Stimulated activated CD4-positive, alpha-beta T cell treated with anti-CD3 and anti-CD28 coated beads, Interleukin-2, amount 100 ng/mL, for 24 hours (primary cell): ENCODE measurements at places on chromosomes 3 and 15.

DNA sequence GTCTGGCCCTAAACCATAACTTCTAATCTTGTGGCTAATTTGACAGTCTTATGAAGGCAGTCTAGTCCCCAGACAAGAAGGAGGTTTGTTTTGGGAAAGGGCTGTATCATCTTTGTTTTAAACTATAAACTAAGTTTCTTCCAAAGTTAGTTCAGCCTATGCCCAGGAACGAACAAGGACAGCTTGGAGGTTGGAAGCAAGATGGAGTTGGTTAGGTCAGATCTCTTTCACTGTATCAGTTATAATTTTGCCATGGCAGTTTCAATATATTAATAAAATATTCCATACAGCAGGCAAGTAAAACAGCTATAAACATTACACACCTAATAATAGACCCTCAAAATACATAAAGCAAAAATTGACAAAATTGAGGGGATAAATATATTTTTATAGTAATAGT, 13.1 kb upstream of the ZNF662 start:
- no peak for DNase-seq

GRCh38 chr3:63900459-63900858, 11.7 kb downstream of the SCAANT1 start:
- no peak for DNase-seq

DNA sequence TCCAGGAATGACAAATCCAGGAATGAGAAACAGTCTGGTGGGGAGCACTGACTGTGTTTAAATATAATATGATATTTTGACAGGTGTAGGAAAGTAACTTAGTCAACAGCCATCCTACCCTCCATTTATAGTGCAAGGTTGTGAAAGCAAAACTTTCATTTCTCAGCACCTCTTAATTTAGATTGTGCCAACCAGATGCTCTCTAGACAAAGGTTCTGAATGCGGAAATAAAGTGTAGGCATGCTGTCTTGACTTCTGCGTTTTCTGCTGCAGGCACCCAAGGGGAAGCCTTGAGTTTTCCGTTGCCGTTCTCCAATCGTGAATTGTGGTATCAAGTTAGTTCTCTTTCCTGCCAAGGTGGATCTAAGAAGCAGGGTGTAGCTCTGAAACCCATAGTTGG, 261.9 kb upstream of the SUCLG2 start:
- DNase-seq: no peak

DNA sequence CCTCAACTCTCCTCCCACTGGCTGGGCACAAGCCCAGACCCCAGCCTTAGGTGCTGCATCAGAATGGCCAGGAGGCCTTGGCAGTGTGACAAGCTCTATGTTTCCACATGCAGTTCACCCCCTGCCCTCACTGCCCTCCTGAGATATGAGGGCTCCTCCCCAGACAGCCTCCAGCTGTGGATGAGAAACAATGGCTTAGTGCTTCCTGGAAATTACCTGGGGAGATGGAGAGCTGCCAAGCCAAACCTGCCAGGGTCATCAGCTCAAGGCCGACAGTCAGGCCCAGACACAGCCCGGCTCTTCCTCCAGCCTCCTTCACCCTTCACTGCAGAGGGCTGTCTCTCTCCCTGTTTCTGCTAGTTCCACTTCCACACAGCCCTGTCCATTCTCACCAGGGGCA, 76.3 kb downstream of the MYLK start:
- no peak for DNase-seq

DNA sequence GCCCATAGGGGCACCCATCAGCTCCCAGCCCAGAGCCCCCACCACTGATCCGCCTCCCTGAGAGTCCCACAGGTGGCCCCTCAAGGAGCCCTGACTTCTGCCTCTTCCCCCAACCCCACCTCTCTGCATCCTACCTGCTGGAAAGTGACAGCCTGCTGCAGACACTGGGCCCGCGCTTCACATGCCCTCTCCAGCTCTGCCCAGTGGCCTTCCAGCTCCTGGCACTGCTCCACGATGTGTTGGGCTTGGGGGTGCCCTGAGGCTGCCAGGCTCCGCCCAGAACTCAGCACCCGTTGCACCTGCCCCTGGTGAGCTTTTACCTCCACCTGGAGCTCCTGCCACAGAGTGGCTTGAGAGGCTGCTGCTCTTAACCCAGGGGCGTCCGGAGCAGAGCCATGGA, 20.1 kb downstream of the SPTBN5 start:
- no peak for DNase-seq

- no peak for DNase-seq
Measured at GRCh38 chr15:75430259-75430658, 21.2 kb downstream of the SIN3A start.

DNA sequence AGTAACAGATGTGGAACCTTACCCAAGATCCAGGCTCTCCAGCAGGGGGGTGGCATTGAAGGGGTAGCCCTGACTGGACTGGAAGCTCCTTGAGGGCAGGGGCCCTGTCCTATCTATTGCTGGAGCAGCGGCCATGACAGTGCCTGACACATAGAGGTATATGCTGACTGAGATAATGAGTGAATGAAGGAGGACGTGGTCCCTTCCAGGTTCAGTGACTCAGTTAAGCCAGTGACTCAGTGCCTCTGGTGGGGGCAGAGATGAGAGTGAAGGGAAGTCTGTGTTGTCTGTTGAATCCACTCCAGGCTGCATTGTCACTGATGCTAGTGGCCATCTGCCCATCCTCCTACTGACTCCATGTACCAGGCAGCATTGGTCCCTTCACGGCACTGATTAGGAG, 13.0 kb upstream of the CTXND1 start:
- DNase-seq: peak; percentile 18

DNA sequence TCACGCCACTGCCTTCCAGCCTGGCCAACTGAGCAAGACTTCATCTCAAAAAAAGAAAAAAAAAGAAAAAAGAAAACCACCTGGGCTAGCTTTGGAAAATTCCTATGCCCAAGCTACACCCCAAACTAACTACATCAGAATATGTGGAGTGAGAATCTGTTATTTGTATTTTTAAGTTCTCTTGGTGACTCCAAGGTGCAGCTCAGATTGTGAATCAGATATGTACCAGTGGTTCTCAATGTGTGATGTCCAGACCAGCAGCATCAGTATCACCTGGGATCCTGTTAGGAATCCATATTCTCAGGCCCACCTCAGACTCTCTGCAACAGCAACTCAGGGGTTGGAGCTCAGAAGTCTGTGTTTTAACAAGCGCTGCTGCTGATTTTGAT, 376.8 kb downstream of the EDEM1 start:
- no peak for DNase-seq

- no peak for DNase-seq
Measured at GRCh38 chr3:148758303-148758884, 60.7 kb downstream of the AGTR1 start.

DNA sequence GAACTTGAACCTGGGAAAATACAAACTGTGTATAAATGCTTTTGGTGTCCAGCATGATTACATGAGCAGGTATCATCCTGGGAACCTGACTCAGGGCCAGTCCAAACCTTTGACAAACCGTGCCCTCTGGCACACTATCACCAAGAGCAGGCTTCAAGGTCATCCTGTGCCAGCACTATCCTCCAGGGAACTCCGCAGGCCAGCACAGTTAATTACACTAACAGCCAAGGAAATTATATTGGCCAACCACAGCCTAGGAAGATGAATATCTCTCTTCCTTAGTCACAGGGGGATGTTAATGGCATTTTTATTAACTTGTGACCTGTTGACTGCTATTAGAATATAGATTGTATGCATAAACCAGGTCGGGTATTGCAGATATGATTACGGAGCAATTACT, 262.0 kb downstream of the TUSC7 start:
- DNase-seq: no peak

GRCh38 chr3:23832523-23832922, 26.8 kb downstream of the UBE2E1 start:
- DNase-seq: no peak

GRCh38 chr3:64880916-64881315, 193.1 kb upstream of the ADAMTS9 start:
- DNase-seq: no peak

DNA sequence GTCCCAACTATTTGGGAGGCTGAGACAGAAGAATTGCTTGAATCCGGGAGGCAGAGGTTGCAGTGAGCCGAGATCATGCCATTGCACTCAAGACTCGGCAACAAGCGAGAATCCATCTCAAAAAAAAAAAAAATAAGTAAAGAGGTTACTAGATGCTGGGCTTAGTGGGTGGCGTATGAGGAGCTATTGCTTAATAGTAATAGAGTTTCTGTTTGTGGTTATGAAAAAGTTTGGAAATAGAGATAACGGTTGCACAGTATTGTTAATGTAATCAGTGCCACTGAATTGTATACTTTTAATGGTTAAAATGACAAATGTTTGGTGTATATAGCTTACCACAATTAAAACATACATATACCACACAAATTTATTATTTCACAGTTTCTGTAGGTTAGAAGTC, 14.7 kb upstream of the HHATL start:
- DNase-seq: no peak

DNA sequence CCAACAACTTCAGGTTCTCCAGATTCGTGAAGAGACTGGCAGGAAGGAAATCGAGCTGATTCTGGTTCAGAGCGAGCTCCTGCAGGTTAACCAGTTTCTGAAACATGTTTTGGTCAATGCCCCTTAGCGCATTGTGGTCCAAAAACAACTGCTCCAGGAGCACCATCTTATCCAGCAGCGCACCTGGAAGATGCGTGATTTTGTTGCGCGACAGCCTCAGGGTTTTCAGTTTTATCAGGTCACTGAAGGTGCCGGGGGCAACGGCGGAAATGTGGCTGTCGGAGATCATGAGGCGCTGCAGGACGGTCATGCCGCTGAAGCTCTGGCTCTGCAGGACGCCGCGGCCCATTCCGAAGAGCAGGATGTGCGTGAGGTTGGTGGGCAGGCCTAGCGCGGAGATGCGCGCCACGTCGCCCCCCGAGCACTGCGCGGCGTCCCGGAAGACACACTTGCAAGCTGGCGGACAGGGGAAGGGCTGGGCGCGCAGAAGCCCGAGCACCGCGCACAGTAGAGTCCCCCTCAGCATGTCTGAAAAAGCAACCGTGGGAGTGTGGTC, 1.2 kb downstream of the GP5 start:
- peak; percentile 38 for DNase-seq

DNA sequence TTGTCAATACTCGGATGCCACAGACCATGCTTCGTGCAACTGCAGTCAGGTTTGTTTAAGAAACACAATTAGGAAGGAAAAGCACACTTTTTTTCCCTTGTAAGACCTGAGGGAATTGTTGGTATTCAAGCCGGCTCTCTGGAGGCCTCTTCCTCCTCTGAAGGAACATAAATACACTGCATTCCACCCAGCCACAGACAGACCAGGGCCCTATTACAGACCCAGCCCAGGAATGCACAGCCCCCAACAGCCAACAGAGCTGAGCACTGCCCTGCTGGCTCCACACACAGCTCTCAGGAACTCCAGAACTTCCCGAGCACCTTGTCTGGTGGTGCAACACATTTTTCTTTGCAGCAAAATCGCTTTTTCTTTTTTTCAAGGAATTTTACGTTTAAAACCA, 488.7 kb upstream of the PROK2 start:
- no peak for DNase-seq

DNA sequence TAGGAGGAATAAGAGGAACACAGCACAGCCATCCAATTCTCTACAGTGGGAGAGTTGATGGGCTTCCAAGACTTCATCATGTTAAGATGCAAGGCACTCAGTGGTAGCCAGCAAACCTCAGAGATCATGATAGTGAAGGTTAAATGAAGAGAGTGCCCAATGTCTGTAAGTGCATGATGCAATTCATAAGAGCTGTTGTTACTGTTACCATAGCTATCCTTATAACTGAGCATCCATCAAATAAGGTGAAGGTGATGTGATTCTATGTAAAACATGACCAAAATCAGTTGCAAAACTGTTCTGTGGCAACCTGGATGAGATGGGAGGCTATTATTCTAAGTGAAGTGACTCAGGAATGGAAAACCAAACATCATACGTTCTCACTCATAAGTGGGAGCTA, 289.7 kb downstream of the MAGI1 start:
- no peak for DNase-seq

DNA sequence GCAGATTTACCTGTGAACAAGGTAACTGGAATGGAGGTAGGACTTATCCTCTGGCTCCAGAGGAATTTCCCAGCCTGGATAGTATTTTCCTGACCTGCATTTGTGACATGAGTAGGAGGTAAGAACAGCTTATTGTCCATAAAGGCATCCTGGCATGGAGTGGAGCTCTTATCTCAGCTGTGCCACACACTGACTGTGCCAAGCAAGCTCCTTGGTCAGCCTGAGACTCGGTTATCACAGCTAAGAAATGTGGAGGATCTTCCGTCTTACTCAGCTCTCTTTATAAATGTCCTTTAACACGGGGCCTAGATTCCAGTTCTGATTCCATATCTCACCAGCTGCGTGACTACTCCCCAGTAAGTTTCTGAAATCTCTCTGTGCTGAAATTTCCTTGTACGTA, 38.9 kb downstream of the SLCO3A1 start:
- DNase-seq: no peak

DNA sequence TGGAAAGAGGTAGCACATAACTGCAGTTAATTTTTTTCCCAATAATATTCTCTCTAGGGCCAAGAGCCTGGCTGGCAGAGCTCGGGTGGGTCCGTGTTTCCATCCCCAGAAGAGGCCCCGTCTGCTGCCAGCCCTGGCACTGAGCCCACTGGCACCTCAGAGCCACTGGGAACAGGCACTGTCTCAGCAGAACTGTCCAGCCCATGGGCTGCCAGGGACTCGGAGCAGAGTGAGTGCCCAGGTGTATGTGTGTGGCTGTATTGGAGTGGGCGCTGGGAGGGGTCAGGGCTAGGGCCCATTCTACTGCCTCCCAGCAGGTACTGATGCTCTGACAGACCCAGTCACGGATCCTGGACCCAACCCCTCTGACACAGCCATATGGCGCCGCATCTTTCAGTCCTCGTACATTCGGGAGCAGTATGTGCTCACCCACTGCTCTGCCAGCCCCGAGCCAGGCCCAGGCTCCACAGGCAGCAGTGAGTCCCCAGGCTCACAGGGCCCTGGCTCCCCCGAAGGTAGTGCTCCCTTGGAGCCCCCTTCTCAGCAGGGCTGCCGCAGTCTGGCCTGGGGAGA, 8.9 kb downstream of the VWA5B2 start:
- no peak for DNase-seq

GRCh38 chr15:52337198-52337853, 41.7 kb upstream of the MYO5C start:
- DNase-seq: no peak

- DNase-seq: no peak
Measured at GRCh38 chr15:32873284-32874114, 155.7 kb downstream of the GREM1 start.

GRCh38 chr3:99711351-99711750, 73.0 kb downstream of the COL8A1 start:
- no peak for DNase-seq

GRCh38 chr3:78820542-78820941, 947.3 kb downstream of the ROBO1 start:
- no peak for DNase-seq

GRCh38 chr3:136141891-136142290, 54.2 kb downstream of the MSL2 start:
- DNase-seq: no peak
